Peyer's patch (tissue), 4 donors: ENCODE measurements at places on chromosomes 13 and 19. TPM values are rescaled to one million over a fixed set of nuclear protein-coding genes. Genes with fewer than 3 reads are reported as not detected.

- no peak overlapping the region for H3K4me3 ChIP-seq
- no peaks in the 10 kb centered on the region for H3K27me3 ChIP-seq
- H3K27ac ChIP-seq = no peak overlapping the region
- H3K4me1 ChIP-seq = no peaks in the 10 kb centered on the region
Observed at GRCh38 chr13:72820156-72820897, 38.4 kb downstream of the PIBF1 start.

Gene MTRF1
- 10.7 TPM for total RNA-seq

- H3K36me3 ChIP-seq = no peaks in the 10 kb centered on the region
- H3K27me3 ChIP-seq = no peaks in the 10 kb centered on the region
- DNase-seq = no peak
- H3K27ac ChIP-seq = peak overlapping the region; percentile 88
Observed at GRCh38 chr19:13054626-13055212, 47.9 kb downstream of the LYL1 start.

DNA sequence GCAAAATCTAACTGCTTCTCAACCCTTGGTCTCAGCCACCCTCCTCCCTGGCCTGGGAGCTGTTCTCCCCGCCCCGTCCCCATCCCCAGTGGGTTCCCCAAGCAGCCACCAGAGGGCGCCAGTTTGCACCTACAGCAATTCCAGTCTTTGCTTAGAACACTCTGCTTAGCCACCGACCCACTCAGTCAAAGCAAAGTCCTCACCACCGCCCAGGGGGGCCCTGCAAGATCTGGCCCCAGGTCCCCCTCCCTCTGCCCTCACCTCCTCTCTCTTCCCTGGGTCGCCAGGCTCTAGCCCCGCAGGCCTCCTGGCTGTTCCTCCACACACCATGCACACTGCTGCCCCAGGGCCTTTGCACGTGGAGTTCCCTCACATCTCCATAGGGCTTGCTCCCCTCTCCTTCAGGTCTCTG, 12.4 kb downstream of the TMEM143 start:
- H3K4me3 ChIP-seq = no peak overlapping the region
- no peak overlapping the region for H3K27ac ChIP-seq
- H3K36me3 ChIP-seq = no peaks in the 10 kb centered on the region
- H3K4me1 ChIP-seq = no peaks in the 10 kb centered on the region

Gene TINCR
- 2.6 TPM for total RNA-seq

DNA sequence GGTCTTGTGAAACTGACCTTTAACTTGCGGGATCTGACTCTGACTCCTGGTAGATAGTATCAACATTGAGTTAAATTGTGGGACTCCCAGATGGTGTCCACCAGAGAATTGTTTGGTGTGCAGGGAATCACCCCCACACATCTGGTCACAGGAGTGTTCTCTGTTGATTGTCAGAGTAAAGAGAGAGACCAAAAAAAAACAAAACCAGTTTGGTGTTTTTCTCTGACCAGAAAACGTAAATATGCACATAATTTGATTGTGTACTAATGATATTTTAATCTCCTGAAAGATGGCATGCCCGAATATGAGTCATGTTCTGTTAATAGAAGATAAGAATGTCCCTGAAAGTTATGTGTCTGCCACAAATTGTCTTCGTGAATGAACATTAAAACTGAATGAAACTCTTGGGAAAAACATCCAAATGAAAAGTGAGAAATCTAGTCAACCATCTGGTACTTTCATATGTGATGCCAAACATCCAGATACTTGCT, 118.5 kb upstream of the GPC6 start:
- no peak overlapping the region for H3K27ac ChIP-seq
- no peaks in the 10 kb centered on the region for H3K27me3 ChIP-seq
- H3K36me3 ChIP-seq = no peaks in the 10 kb centered on the region
- DNase-seq = no peak
- no peaks in the 10 kb centered on the region for H3K4me1 ChIP-seq
- H3K4me3 ChIP-seq = no peak overlapping the region
